ENCODE measurements at places on chromosomes 3 and 15. TPM values are rescaled to one million over a fixed set of nuclear protein-coding genes. Genes with fewer than 3 reads are reported as not detected.

FOXL2NB gene
- 5.2 TPM for total RNA-seq

ROBO2 gene
- total RNA-seq = 75.0 TPM

GOLGA6D gene
- 0.10 TPM for total RNA-seq

SCG3 gene
- total RNA-seq = 56.0 TPM

ZNF80 gene
- not detected for total RNA-seq

DNA sequence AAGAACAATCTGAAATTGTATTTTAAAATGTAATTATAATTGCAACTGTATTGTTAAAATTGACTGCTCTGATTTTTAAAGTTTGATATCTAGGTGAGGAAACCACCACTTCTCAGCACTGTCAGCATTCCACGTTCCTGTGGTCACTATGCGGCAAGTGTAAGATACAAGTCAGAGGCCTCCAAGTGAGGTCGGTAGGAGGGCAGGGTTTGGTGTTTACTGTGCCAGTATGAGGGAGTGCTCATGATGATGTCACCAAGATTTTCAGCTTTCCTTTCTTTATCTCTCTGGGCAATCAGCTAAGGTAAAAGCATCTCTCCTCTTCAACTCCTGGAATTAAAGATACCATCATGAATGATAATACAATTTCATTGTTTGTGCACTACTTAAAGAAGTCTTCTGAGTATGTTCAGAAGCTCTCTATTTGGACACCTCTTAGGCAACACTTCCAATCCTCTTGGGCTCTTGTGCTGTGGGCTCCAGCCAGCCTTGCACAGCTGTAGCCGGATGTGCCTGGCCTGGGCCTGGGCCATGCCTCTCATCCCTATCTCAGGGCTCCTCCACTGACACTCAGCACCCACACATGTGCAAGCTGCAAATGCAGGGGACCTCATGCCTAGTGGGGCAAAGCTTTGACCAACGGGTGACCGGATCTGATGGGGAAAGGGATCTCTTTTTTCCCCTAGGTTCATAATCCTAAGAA, 42.9 kb downstream of the CCR3 start:
- H3K27me3 ChIP-seq = no peaks in the 10 kb centered on the region
- no peak for DNase-seq
- H3K27ac ChIP-seq = no peak overlapping the region
- H3K4me1 ChIP-seq = no peaks in the 10 kb centered on the region

DNA sequence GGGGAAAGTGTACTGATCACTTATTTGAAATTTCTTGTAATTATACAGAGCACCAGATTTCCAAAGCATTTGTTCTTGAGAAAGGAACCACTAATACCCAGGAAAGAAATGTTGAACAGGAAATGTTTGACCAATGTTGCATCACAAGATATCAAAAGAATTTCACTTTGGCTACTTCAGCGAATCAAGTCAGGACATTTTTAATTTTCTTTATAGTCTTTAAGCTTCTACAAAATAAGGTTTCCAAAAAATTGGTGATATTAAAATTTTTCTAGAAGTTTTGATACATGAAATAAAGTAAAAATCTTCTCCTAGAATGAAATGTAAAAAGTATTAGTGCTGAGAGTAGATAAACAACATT, 421.9 kb downstream of the MECOM start:
- no peak overlapping the region for H3K4me3 ChIP-seq
- H3K36me3 ChIP-seq = no peaks in the 10 kb centered on the region
- no peak overlapping the region for H3K27ac ChIP-seq
- H3K4me1 ChIP-seq = no peaks in the 10 kb centered on the region
- H3K27me3 ChIP-seq = peaks cover 13% of the 10 kb centered on the region

GRCh38 chr3:117557464-117558090, 848.0 kb downstream of the TUSC7 start:
- no peaks in the 10 kb centered on the region for H3K36me3 ChIP-seq
- no peak for DNase-seq
- H3K27ac ChIP-seq = no peak overlapping the region
- no peaks in the 10 kb centered on the region for H3K4me1 ChIP-seq
- H3K27me3 ChIP-seq = no peaks in the 10 kb centered on the region

GRCh38 chr3:141129541-141130011, 78.4 kb downstream of the SPSB4 start:
- H3K27ac ChIP-seq = no peak overlapping the region
- H3K36me3 ChIP-seq = no peaks in the 10 kb centered on the region
- no peak for DNase-seq
- no peak overlapping the region for H3K4me3 ChIP-seq
- peaks cover 22% of the 10 kb centered on the region for H3K4me1 ChIP-seq

DNA sequence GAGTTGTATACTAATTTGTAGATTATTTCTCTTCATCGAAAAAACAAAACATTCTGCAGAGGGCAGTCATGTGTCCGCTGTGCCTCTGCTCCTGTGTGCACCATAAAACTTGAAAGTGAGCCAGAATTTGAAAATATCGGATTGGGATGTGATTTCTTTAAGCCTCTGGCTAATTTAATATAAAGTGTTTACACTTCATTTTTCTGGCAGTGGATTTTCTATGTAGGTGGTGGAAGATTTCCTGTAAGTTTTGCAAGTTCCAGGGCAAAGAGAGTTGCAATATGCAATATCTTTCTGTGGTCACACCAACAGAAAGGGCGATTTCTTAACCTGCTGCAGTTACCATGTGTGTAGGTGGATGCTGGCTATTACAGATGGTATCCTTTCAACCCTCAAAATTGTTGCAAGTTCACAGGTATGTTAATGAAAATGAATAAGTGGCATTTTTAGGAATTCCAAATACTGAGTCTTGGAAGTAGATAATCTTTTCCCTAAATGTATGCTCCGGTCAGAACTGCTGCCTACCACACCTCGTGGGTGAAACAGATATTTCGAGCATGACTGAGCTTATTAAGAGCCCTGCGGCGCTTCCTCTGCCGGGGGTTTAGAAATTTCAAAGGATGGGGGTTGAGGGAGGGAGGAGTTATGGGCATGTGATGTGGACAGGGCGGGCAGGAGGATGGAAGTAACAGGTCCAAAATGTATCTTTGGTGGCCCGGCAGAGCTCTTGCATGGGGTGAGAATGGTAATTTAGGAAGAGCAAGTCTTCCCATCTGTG, 134.0 kb downstream of the PGPEP1L start:
- H3K4me1 ChIP-seq = peaks cover 13% of the 10 kb centered on the region
- no peak overlapping the region for H3K27ac ChIP-seq
- DNase-seq = no peak
- no peak overlapping the region for H3K4me3 ChIP-seq
- no peaks in the 10 kb centered on the region for H3K36me3 ChIP-seq

DNA sequence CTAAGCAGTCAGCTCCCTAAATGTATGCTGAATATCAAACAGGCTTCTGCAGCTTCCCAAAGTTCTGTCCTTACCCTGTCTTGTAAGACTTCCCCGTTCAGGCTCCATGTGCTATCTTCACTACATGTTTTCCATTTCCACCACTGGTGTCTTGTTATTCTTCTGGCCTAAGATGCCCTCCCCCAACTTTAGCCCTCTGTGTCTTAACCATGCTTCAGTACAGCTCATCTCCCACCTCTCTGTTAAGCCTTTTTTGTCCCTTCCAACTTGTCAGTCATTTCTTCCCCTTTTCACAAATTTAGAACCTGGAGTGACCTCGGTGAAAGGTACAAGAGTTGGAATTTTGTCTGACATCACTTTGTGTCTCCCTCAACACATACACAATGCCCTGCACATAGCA, 151.7 kb upstream of the TBL1XR1 start:
- peaks cover 11% of the 10 kb centered on the region for H3K4me1 ChIP-seq
- H3K27me3 ChIP-seq = no peaks in the 10 kb centered on the region
- H3K27ac ChIP-seq = no peak overlapping the region
- DNase-seq = no peak
- H3K4me3 ChIP-seq = no peak overlapping the region
- H3K36me3 ChIP-seq = no peaks in the 10 kb centered on the region

DNA sequence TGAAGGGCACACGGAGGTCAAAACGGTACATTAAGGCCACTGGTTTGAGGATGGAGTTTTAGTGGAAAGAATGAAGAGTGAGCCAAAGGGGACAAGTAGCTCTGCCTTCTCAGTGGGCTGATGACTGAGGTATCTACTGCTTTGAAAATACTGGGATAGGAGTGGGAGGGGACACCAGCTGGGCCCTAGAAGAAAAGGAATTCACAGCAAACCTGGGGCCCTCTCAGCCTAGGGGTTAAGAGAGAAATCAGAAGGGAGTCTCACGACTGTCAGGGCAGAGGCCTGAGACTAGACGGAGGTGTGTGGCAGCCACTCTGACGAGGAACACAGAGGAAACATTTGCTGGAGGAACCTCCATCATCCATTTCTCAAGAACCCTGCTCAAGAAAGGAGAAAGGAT, 75.1 kb downstream of the TNIK start:
- peaks cover 2% of the 10 kb centered on the region for H3K4me1 ChIP-seq
- no peak overlapping the region for H3K4me3 ChIP-seq
- H3K36me3 ChIP-seq = no peaks in the 10 kb centered on the region
- no peak for DNase-seq
- no peaks in the 10 kb centered on the region for H3K27me3 ChIP-seq

- H3K27ac ChIP-seq = no peak overlapping the region
- no peaks in the 10 kb centered on the region for H3K4me1 ChIP-seq
- no peaks in the 10 kb centered on the region for H3K27me3 ChIP-seq
- H3K4me3 ChIP-seq = no peak overlapping the region
- DNase-seq = no peak
These were observed 50.1 kb downstream of the B3GALNT1 start for GRCh38 chr3:161054860-161055604.

GRCh38 chr15:74830868-74831267, 4.4 kb downstream of the CPLX3 start:
- peaks cover 38% of the 10 kb centered on the region for H3K4me1 ChIP-seq
- no peak overlapping the region for H3K27ac ChIP-seq
- H3K27me3 ChIP-seq = peaks cover 30% of the 10 kb centered on the region
